Stimulated activated CD4-positive, alpha-beta T cell treated with anti-CD3 and anti-CD28 coated beads, Interleukin-12 subunit alpha, Interleukin-12 subunit beta, amount 100 ng/mL, for 24 hours (primary cell): ENCODE measurements at places on chromosomes 6 and 20.

DNA sequence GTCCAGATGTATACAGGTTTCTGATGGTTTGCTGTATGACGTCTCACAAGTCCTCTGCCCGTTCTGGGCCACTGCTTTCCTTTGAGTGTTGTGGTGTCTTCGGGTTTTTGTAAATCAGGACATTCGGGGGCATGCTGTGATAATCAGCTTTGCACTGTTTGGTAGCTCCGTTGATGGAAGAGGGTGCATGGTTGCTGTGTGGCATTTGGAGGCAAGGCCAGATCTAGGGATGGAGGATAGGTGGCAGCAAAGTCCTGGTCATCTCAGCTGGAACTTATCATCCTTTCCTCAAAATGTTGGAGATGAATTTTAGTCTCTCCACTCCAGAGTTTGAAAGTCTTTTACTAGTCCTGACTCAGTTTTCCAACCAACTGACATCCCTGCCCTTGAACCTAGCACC is 91.0 kb downstream of the SCP2D1 start:
- no peak for DNase-seq

GRCh38 chr6:157224178-157224950 is 99.0 kb downstream of the TMEM242 start:
- no peak for DNase-seq

GRCh38 chr6:64736421-64736950 is 970.5 kb downstream of the EYS start:
- no peak for DNase-seq

DNA sequence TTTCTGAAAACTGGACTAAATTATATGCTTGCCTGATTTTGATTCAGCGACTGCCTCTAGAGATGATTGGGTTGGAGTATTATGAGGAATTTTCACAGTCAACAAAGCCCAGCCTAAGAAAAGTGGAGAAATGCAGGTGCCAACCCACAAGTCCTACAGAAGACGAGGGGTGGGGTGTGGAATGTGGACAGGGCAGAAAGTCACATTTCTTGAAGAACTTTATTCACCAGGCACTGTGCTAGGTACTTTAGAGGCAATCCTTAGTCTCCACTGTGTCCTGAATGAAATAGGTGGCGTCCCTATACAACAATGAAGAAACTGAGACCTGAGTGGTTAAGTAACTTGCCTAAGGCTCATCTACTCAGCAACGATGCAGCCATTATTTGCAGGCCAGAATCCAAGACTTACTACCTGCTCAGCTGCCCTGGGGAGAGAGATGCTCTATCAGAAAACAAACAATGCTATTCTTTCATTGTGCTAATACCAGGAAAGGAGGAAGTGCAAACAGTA is 106.3 kb downstream of the RNF144B start:
- DNase-seq = no peak

- DNase-seq = no peak
Measured at GRCh38 chr6:169086020-169086419, 167.6 kb downstream of the THBS2 start.

DNA sequence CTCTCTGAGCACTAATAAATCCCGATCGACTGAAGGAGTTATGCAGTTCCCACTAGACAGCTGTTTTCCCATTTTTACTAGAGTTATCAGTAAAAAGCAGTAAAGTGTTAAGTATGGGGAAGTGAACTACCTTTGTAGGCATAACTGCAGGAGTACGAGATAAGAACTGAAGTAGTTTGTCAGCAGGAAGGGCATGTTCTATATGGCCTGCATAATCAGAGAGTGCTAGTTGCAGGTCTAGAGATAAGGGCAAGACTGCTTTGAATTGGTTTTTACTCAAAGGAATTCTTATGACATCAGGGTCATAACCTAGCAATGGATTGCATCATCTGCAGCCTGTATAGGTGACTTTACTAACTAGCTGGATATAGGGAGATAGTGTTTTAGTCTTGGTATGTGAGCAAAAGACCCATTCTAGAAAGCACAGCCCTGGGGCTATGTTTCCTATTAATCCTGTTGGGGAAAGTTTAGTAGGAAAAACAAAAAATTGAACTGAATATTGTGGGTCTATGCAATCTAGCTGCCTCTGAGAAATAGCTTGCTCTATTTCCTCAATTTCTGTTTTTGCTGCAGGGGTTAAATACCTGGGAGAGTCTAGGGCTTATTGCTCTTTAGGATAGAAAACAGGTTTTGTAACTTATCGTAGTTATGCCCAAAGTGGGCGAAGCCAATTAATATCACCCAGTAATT is 22.6 kb upstream of the CRISP1 start:
- no peak for DNase-seq
